ENCODE measurements at places on chromosomes 4 and X.
A peak's percentile ranks its signal among the peaks of the same experiment; 100 is the strongest.

DNA sequence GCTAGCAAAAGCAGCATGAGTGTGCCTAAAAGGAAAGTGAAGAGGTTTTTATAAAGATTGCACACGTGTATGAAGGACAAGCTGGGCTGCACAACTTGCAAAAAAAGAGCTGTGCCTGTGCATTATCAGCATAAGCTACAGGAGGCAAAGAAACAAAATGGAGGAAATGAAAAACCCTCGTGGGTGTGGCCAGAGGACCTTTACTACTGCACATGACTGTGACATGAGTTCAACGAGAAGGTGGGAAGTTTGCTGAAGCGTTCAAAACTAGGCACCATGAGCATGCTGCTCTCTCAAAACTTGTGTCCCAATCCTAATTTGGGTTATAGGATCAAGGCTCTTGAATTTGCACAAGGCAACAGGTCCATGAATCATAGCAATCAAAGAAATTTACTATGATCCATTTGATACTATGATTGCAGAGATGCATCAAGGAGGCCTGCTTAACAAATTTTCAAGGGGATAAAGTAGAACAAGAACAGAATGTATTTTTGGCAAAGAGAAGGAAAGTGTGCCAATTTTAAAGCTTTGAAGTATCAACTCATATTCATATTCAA, 38.1 kb upstream of the CXorf38 start:
- no peak for DNase-seq

GRCh38 chrX:136198010-136198409, 50.7 kb downstream of the FHL1 start:
- DNase-seq: no peak

GRCh38 chr4:13355111-13355880, 128.8 kb downstream of the RAB28 start:
- no peak for DNase-seq

- no peak for DNase-seq
These were observed 53.5 kb downstream of the TMEM131L start for GRCh38 chr4:153519687-153520086.

DNA sequence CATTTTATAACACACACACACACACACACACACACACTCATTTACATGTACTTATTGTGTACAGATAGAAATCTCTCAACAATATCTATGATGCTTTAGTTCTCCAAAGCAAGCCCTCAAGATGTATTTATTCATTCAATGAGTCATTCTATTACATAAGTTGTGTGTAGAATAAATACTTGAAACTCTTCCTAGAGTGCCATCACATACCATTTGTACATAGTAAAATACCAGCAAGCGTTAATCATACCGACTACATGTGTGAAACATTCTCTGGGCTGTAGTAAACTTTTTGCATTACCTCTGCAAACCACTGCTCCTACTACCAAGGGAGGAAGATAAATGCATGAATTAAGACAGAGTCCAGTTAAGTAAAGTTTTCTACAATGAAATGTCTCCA, 70.9 kb downstream of the EPHA5 start:
- no peak for DNase-seq

DNA sequence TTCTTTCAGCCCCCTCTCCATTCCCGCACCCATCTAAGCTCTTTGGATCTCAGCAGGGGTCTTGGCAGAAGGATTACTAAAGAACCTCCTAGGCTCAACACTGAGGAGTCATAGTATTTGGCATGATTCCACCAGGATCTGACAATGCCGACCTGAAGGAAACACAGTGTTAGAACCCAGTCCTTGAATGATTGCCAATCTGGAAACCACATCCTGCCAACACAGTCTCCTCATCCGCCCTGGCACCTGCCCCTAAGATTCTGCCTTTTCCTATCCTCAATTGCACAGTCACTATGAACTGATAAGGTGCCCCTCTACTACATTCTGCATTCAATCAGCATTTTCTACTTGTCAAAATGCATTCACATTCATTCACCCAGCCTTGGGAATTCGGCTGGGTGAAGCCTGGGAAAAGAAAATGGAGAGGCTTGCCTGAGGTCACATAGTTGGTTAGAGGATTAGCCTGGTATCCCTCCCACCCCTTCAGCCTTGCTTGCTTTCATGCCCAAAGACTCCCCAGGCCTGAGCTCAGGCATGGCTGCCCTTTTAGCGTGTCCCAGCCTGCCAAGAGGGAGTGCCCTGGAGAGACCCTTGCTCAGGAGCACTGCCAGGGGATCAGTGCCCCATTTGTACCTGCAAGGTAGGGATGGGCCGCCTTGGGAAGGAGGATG, 2.2 kb upstream of the CLDN2 start:
- DNase-seq: no peak

DNA sequence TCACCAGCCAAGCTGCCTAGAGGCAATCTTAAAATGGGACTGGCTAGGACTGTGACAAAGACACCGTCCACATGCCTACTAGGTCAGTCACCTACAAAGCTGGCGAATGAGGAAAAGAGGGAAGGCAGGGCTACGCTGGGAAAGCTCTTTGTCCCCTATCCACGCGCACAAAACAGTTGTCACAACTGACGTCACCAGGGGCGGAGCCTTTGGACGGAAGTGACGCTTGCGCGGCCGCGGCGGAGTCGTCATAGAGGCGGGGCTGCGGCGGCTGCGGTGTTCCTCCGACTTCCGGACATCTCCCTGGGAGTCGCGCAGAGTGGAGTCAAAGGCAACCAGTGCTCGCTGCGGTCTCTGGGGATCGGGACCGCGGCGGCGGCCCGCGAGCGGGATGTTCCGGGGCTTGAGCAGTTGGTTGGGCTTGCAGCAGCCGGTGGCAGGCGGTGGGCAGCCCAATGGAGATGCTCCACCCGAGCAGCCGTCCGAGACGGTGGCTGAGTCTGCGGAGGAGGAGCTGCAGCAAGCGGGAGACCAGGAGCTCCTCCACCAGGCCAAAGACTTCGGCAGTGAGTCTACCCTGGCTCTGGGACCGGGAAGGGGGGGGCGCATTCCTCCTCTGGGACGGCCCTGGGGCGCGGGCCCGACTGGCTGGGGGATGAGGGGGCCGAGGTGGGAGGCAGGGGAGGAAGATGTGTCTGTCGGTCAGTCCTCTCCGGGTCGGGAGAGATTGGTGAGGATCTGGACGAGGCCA, at the start of gene SYAP1:
Gene SYAP1, plus strand, starts transcription at position 279 of the 751 bp plus-strand sequence. Its CDS starts 113 bp downstream, at position 392.
- DNase-seq: peak; percentile 95

DNA sequence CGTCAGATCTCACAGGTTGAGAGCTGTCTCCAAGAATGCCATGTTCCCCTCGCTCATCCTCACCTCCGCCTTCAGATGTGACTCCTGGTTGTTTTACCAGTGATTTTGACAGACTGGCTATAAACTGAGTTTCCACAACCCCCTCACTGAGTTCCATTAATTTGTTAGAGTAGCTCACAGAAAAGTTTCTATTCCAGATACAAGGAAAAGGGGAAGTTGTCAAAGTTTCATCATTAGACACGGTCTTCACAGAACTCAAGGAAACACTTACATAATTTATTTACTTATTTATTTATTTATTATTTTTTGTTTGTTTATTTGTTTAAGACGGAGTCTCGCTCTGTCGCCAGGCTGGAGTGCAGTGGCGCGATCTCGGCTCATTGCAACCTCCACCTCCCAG, 55.7 kb upstream of the IQSEC2 start:
- DNase-seq: no peak

Measured in activated CD8-positive, alpha-beta memory T cell treated with anti-CD3 and anti-CD28 coated beads for 1 hour (primary cell).